ENCODE measurements at places on chromosomes 6 and 20.

DNA sequence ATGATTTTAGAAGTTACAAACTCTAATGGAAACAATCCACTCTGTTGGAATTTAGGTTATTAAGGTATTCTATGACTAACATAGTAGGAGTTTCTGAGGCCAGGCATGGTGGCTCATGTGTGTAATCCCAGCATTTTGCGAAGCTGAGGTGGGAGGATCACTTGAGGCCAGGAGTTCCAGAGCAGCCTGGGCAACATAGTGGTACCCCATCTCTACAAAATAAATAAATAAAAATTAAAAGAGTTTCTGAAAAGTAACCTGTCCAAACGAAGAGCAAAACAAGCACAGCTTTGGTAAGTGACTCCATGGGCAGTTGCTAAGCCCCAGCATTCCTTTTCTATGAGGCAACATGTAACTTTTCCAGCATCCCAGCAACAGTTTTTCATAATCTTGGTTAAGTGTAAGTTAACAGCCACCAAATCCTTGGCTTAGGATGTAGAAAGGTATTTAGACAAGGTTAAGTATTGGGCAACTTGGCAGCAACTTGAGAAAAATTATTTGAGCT lies 86.3 kb downstream of the SOX4 start:
- DNase-seq = no peak

DNA sequence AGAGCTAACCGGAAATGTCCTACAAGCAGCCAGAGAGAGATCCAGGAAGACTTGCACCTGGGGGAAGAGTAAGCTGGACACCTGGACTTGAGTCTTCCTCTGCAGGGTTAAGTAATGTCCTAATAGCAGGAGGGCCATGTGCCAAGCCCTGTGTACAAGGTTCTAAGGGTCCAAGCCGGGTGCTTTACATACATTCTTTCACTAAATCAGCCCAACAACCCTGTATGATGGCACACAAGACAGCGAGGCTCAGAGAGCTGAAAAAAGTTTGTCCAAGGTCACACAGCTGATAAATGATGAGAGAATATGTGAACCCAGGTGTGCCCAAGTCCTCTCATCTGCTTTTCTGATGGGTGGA lies 215.1 kb upstream of the CDYL start:
- DNase-seq = no peak

DNA sequence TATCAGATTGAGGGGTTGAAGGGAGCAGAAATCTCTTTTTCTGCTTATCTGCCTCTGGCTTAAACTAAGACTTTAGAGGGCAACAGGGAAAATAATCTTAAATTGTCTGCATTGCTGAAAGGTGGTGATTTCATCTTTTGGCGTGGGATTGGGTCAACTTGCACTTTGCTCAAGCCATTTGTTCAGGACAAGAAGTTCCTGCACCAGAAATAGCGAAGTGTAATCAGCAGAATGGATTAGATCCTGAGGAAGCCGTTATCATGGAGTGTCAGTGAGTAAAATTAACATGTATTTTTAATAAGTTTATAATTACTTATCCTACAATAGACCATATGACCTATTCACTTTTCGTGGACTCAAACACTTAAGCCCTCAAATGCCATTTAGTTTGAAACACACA lies 249.3 kb downstream of the CD83 start:
- DNase-seq = no peak

DNA sequence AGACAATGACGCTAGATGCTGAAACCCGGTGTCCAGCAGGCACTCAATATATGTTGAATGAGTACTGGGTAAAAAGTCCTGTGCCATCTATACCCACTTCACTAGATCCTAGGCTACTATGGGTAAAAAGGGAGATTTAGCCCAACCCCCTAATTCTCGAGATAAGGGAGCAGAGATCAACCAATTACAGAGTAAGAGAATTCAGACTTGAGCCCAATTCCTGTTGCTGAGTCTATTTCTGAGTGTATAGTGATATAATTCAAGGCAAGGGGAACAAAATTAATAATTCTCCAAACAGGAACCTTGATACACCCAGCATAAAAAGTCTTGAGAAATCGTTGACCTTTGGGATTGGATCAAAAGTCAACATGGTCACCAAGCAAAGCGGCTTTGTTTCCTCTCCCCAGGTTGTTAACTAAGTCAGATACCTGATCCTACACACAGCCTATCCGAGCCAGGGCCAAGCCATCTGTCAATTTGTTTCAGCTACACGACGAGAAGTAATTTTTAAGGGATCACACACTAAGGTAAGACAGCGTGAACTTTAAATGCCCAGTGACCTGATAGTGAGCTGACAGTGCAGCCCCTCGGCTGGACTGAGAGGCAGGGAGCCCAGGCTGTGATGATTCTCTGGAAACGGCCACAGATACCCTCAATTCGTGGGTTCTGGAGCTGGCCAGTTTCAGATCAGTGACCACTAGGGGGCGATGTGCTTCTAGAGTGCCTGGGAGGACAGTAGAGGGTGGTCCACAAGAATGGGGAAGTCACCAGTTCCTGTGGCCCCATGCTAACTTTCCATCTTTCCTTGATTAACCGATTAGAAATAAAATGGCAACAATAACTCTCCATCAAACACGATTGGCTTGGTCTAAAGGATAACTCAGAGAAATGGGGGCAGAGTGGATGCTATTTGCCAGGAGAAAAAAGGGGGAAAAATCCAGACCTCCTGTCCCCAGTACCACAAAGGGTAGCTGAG lies 46.2 kb downstream of the SLC22A23 start:
- DNase-seq = peak; percentile 75

DNA sequence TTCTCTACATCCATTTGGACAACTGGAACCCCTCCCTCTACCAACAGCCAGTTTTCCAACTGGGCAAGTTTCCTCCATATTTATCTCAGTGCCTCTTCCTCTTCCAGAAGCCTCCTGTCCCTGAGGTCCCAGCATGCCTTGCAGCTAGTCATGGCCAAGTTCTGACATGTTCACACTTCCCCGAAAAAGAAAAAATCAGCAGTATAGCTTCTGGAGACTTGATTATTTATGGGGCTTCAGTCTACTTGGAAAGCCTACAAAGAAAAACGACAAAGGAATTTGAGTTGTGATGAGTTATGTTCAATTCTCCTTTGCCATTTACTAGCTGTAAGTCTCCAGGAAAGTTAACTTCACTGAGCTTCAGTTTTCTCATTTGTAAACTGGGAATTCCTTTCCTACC lies 406.5 kb downstream of the MAFB start:
- DNase-seq = no peak

GRCh38 chr20:57656252-57656820 lies 36.1 kb upstream of the ZBP1 start:
- no peak for DNase-seq

- peak; percentile 67 for DNase-seq
Observed at GRCh38 chr6:2970753-2971419, 481 bp downstream of the SERPINB6 start.

- DNase-seq = peak; percentile 32
Observed at GRCh38 chr20:40506537-40506939, 182.5 kb downstream of the MAFB start.

GRCh38 chr6:36402481-36402880 lies 15.0 kb upstream of the ETV7 start:
- DNase-seq = no peak

GRCh38 chr6:106510090-106510970 lies 119.0 kb downstream of the RTN4IP1 start:
- peak; percentile 82 for DNase-seq

DNA sequence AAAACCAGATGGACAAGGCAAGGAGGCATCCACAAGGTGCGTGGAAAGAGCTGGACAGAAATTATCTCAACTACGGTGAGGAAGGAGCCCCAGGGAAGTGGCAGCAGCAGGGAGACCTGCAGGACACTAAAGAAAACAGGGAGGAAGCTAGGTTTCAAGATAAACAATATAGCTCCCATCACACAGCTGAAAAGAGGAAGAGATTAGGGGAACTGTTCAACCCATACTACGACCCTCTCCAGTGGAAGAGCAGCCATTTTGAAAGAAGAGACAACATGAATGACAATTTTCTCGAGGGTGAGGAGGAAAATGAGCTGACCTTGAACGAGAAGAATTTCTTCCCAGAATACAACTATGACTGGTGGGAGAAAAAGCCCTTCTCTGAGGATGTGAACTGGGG lies 26.8 kb downstream of the TRMT6 start:
- no peak for DNase-seq

GRCh38 chr20:2417213-2417541 lies 36.5 kb downstream of the TGM6 start:
- no peak for DNase-seq
